ENCODE measurements at places on chromosomes 4 and X.

GRCh38 chr4:184453365-184454160, 20.8 kb downstream of the IRF2 start:
- DNase-seq = no peak

- DNase-seq = no peak
Observed at GRCh38 chr4:142406917-142407501, 439.1 kb downstream of the INPP4B start.

- no peak for DNase-seq
Observed at GRCh38 chrX:153973127-153974002, 811 bp downstream of the TMEM187 start.

GRCh38 chr4:76718831-76719230, 179.1 kb downstream of the SOWAHB start:
- DNase-seq = no peak

GRCh38 chr4:20288047-20288650, 36.4 kb downstream of the SLIT2 start:
- no peak for DNase-seq

DNA sequence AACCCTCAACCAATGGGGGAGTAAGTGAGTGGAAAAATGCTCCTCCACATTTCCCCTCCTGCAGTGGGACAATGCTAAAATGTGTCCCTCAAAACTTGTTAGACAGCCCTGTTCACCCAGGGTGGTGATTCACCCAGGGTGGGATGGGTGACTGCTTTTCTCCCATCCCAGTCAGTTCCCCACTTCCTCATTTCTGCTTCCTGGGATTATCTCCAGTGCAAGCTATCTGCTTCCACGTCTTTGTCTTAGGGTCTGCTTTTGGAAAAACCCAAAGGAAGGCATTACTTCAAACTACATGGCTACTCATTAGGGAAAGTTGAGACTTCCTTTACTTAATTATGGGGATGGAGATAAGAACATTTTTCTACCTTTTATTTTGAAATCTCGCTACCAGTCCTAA, 45.5 kb downstream of the ETNPPL start:
- no peak for DNase-seq

DNA sequence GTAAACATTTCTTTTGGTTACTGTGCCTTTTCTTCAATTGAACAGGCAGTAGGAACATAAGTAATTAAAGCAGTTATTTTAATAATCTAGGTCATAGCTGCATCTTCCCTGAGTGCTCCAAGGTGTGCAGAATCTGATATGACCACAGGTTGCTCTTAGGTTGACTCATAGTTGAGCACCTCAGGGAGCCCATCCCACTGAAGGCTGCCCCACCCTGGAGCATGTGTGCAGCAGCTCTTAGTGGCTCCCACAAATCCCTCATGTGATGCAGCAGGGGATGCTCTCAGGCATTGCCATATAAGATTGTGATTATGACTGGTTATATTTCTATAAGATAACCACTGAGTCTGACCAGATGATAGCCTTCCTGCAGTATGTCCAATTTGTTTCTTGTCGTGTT, 72.3 kb downstream of the ZNF518B start:
- DNase-seq = no peak

DNA sequence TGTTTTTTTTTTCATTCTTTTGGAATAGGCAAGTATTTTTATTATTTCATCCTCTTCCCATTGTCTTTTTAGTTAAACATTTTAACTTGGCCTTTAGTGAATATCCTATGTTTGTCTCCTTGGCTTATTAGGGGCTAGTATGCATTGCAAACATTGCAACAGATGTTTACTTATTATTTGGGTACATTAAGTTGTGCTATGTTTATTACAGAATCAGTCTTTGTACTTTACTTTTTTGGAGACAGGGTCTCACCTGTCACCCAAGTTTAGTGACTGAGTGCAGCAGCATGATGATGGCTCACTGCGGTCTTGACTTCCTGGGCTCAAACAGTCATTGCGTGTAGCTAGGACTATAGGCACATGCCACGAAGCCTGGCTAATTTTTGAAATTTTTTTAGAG, 51.1 kb upstream of the NUDT6 start:
- no peak for DNase-seq

GRCh38 chr4:154709550-154709949, 34.2 kb upstream of the LRAT start:
- DNase-seq = no peak

DNA sequence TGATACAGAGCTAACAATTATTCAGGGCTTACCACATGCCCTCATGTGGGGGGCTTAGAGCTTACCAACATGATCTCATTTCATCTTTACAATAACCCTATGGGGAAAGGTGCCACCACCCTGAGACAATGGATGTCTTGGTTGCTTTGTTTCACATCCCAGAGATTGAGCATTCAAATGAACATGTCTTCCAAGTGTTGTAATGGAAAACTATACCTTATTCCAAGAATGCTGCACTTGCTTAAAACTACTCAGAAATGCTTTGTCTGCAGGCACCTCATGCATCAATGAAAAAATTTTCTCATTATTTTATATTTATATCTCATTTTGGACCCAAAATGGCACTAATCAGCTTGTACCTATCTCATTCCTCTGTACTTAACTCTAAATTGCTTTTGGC, 34.6 kb downstream of the BCLAF3 start:
- no peak for DNase-seq

DNA sequence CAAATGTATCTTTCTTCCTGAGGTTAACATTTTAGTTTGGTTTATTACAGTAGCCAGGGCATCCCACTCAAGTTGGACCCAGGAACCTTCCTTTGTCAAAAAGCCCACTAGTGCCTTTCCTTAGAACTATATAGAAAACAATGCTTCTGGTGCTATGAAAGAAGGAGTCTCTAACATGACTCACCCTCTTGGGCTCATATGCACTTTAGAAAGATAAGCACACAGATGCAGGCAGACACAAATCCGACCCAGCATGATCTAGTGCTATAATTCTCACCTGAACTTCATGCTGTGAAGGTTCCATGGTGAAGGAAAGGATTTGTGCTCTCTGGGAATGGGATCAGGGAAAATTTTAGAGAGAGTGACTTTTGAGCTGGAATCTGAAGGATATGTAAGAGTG, 289.4 kb downstream of the ANKRD50 start:
- DNase-seq = no peak

DNA sequence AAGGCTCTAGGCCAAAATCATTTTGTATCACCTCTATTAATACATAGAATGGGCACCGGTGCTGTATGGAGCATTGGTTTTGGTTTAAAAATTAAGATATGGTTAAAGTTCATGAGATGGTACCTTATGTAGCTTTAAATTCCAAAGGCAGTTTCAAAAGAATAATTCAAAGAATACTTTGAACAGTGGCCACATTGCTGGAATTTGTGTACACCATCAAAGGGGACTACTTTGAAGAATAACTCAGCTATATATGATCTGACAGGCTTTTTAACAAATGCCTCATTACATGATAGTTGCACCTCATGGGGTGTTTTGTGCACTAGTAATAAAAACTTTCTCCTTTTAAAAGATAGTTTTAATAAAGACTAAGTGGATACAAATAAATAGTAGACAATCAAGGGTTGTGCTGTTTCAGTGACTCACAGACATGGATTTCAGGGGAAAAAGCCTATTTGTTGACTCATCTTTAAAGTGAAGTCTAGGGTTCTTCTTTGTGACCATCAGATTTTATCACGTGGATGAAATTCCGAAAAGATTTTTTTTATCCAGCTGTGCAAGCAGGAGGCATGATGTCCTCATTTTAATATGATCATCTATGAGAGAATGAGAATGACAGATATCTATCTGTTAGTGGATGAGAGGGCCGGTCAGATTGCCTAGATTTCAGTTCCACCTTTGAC, 12.8 kb downstream of the MTM1 start:
- DNase-seq = no peak

DNA sequence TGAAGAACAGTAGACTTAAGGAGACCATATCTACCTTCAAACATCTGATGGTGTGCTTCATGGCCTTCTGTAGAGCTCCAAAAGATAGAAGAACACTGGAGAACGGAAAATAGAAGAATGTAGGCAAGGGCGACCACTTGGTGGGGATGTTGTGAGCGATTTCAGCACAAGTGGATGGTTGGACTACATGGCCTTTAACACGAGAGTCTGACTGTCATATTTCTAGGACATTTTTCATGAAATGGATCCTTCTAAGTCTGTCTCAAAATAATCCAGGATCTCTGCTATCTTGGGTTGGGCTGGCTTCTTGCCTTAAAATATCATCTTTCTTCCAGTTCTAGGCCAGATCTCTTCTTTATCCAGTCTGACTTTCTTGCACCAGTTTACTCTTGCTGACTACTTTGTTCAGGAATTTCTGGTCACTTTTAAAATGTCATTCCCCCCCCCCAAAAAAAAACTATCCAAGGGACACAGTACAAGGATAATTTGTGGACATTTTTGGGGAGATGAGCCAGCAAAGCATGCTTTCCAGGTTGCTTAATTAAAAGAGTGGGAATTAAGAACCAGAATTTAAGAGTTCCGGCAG, 1.2 kb upstream of the MID1IP1 start:
- peak; percentile 15 for DNase-seq

DNA sequence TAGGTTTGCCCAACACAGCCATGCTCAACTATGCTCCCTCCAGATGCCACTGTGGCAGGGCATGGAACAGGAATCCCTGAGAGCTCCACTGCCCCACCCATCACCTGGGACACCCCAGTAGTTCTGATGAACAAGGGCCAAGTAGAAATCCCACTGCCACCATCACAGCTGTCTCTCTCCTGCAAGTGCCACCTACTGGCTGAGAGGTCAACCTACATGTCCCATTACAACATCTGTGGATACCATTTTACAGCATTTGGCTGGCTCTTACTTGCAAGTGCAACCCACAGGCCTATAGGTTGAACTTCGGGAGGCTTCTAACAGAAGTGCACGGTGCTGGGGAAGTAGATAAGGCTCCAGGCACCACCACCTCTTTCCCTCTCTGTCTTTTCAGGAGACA, 142.5 kb downstream of the CXXC4 start:
- DNase-seq = no peak

- DNase-seq = no peak
Observed at GRCh38 chr4:77505275-77505957, 100.2 kb upstream of the CXCL13 start.

DNA sequence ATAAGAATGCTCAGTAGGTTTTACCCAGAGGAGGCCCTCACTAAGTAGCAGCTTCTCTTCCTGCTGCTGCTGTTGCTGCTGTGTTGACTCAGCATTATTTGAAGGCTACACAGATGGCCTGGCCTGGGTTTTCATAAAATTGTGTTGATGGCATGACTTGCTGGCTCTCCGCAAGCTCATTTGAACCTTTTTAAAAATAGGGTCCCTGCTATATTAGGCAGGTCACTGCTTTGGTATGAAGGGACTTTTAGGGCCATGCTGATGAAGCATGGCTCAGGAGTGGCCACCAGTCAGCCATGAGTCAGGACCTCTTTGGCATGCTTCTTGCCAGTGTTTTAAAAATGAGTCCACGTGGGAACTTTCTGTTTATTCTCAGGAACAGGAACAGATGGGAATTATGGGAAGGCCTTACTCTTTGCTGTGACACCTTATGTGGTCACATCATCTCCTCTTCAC, 128.7 kb downstream of the MID1IP1 start:
- no peak for DNase-seq

- no peak for DNase-seq
Observed at GRCh38 chrX:2452317-2452784, 48.4 kb downstream of the DHRSX start.

- DNase-seq = no peak
Observed at GRCh38 chrX:108053218-108053617, 8.4 kb downstream of the VSIG1 start.

- no peak for DNase-seq
Observed at GRCh38 chr4:122117743-122118142, 34.4 kb upstream of the BLTP1 start.

GRCh38 chrX:72043636-72044035, 88.1 kb downstream of the RTL5 start:
- DNase-seq = no peak

- DNase-seq = no peak
Observed at GRCh38 chr4:120861852-120862251, 60.7 kb downstream of the PRDM5 start.

All from left ventricle myocardium inferior (tissue), 1 donor.